ENCODE measurements at places on chromosomes 6 and 20.

DNA sequence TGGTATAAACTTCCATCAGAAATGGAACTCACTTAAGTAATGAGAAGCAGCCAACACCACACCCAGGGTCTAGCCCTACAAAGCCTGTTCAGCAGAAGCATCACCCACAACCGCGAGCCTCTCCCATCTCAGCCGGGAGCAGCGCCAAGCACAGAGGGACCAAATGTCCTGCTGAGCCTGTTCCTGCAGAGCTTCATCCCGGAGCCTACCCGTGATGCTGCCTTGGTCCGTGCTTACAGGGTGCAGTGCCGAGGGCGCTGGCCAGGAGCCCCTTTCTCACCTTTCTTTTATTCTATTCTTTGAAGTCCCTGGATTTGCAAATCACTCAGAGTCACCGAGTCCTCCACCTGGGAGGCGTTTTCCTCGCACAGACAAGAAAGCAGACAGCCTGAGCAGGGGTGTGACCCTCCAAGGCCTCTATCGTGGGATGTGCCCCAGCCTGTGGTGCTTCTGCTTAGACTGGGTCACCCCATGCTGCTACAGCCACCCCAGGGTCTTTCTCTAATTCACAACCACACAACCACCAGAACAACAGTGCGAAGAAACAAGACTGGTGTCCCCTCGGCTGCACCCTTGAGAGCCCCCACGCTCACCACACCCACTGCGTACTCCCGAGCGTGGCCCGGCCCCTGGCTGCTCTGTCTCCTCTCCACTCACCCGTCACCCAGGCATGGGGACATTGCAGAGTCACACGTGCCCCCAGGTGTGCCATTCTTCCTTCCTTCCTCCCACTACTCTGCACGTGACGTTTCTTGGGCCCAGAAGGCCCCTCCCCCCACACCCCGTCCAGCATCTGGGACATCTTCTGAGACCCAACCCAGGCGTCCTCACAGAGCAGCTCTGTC is 92.2 kb upstream of the MPC1 start:
- no peak for DNase-seq

- no peak for DNase-seq
These were observed 250.4 kb downstream of the NKAIN2 start for GRCh38 chr6:124054034-124054433.

- no peak for DNase-seq
These were observed 96.4 kb downstream of the IRF4 start for GRCh38 chr6:487956-488355.

DNA sequence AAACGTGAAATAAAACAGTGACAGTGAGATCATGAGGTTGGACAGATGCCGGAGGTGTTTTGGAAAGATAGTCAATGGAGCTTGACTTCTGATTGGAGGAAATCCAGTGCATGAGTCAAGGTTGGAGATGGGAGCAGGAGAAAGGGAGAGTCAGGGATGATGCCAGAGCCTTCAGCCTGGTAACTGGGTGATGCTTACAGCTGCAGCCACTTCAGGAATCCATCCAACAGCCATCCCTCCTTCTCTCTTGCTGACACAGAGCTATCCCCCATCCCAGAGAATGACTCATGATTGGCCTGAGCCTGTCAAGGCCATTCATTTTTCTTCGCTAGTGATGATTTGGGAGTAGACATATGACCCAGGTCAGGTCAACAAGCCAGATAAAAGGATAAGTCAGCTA is 112.8 kb downstream of the SAMD5 start:
- no peak for DNase-seq

- no peak for DNase-seq
These were observed 92.7 kb downstream of the SASH1 start for GRCh38 chr6:148435386-148435785.

DNA sequence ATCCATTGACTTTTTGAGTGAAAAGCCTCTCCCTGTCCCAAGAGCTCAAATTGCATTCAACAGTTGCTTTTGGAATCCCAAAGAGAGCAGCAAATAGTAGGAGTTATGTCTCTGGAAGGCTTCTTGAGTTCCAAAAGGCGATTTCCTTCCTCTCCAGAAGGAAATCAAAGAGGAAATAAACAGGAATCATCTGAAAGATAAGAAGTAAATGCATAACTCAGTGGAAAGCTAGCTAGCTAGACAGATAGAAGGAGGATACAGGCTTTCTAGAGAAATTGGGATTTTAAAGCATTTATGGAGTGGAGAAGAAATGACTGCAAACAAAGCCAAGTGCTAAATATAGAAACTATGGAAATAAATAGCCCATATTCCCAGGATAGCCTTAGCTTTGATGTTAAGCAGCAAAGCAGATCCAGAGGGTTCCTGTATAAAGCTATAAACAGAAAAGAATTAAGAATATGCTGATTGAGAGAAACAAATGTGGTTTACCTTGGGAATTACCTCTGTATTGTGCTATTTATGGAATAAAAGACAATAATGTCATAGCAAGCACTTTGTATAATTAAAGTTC is 214.7 kb downstream of the PLCB1 start:
- DNase-seq = no peak

DNA sequence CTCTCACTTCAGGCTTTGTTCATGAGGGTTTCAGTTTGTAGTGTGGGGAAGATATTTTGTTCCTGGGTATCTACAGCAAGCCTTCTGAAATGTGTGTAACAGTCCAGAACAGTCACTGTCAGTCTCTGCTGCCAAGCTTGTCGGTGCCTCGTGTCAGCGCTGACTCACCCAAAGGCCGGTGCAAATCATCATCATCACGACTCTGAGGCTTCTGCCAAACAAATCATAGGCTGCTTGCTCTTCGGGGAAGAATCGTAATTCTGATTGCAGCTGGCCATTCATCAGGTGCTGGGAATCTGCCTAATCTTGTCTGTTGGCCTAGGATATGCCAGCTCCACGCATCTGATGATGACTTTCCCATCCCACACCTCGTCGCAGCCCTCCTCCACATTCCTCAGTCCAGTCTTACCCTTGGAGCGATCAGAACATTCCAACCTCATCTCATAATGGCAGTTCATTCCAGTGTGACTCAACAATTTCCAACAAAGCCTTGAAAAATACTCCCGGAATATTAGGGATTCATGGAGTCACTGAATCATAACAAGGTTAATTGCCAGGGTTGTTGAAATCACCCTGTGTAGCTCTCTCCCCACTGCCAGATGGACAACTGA is 40.9 kb downstream of the ALDH8A1 start:
- DNase-seq = no peak

DNA sequence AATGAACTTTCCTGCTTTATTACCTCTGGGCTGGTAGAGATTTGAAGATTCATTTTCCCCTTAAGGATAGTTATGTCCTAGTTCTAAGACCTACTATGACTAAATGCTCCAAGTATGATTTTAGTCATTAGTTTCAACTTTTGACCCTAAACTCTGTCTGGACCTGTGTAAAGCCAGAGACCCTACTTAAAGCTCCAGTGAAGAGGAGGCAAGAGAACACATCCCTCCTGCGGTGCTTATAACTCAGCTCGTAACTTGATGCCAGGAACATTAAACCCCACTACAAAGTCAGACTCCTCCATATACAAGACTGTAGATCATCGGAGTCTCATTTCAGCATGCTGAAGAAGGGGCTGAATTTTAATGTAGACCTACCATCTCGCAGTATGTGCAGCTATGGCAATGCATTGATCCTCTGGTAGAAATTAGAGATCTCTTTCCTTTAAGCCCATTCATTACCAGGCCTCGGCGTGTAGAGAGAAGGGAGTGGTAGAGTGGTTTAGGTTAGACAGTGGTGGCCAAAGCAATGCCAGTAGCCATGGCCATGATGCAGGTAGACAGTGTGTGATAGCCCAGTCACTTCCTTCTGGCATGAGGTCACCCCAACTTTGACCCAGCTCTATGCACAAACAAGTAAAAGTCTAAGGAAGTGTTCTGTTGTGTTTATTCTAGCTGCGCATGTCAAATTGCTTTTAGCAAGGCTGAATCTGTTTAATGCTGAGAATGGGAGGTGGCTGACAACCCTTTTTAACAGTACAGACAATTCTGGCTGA is 34.8 kb upstream of the MYB start:
- no peak for DNase-seq

GRCh38 chr6:22067122-22067521 is 229.7 kb downstream of the PRL start:
- no peak for DNase-seq

DNA sequence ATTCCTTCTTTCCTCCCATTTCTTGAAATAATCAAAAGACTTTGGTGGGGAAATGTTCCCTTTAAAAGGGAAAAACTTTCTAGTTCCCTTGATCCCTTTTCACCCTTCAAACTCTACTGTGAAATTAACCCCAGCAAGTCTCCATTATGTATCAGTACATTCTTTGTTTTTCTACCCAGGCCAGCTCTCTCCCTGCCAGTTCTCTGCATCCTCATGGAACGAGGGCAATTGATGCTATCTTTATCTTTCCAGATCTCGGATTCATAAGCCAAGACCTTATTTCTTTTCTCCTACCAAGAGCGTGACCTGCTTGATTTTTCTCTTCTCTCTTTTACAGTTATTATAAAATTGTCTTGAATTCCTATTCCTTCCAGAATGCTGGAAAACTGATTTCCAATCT is 75.8 kb downstream of the ADGRB3 start:
- DNase-seq = no peak

DNA sequence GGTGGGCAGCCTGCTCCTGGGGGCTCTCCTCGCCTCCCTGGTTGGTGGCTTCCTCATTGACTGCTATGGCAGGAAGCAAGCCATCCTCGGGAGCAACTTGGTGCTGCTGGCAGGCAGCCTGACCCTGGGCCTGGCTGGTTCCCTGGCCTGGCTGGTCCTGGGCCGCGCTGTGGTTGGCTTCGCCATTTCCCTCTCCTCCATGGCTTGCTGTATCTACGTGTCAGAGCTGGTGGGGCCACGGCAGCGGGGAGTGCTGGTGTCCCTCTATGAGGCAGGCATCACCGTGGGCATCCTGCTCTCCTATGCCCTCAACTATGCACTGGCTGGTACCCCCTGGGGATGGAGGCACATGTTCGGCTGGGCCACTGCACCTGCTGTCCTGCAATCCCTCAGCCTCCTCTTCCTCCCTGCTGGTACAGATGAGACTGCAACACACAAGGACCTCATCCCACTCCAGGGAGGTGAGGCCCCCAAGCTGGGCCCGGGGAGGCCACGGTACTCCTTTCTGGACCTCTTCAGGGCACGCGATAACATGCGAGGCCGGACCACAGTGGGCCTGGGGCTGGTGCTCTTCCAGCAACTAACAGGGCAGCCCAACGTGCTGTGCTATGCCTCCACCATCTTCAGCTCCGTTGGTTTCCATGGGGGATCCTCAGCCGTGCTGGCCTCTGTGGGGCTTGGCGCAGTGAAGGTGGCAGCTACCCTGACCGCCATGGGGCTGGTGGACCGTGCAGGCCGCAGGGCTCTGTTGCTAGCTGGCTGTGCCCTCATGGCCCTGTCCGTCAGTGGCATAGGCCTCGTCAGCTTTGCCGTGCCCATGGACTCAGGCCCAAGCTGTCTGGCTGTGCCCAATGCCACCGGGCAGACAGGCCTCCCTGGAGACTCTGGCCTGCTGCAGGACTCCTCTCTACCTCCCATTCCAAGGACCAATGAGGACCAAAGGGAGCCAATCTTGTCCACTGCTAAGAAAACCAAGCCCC is 16.0 kb downstream of the SLC2A10 start:
- DNase-seq = no peak

GRCh38 chr6:150025201-150025917 is at the start of gene RAET1L:
Gene RAET1L, minus strand, starts transcription at chr6:150025532. Its CDS starts 61 bp downstream, at chr6:150025471.
- no peak for DNase-seq

DNA sequence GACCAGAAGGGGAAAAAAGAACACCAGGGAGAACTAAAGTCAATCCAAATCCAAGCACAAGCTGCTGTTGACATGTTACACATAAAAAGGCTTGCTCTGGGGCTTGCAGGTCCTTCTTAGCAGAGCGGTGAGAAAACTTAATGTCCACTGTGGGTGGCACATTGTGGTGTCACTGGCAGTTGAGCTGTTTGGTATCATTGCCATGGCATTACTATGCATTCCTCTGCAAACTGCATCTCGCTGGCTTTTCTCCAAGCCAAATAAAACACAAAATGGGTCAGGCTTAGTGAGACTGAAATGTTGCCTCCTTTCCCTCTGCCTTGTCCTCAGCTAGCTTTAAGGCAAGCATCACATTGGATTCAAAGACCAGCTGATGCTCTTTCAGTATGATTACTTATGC is 40.9 kb downstream of the LY86 start:
- DNase-seq = no peak

- no peak for DNase-seq
These were observed 12.2 kb upstream of the TRPC4AP start for GRCh38 chr20:35104685-35105295.

GRCh38 chr6:21668795-21669194 is 75.2 kb downstream of the SOX4 start:
- DNase-seq = no peak

- no peak for DNase-seq
These were observed 711.1 kb downstream of the HDGFL1 start for GRCh38 chr6:23280437-23280836.

GRCh38 chr20:32600681-32601237 is 15.6 kb upstream of the NOL4L start:
- no peak for DNase-seq

GRCh38 chr20:34673412-34673811 is 3.5 kb downstream of the PIGU start:
- no peak for DNase-seq

DNA sequence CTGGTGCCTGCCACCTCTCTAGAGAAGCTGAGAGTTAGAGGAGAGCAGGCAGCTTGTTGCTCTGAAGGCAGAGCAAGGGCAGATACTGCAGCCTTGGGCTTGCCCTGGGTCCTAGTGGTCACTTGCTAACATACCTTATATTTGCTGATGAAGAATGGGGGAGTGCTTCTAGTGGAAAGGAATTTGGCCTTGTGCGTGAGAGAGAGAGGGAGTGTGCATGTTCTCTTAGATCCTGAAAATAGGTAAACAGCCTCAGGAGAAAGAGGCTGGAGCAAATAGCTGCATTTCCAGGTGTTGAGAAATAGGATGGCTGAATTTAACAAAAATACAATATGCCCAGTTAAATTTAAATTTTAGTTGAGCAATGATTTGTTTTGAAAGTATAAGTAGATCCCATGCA is 724.5 kb upstream of the FLRT3 start:
- no peak for DNase-seq

DNA sequence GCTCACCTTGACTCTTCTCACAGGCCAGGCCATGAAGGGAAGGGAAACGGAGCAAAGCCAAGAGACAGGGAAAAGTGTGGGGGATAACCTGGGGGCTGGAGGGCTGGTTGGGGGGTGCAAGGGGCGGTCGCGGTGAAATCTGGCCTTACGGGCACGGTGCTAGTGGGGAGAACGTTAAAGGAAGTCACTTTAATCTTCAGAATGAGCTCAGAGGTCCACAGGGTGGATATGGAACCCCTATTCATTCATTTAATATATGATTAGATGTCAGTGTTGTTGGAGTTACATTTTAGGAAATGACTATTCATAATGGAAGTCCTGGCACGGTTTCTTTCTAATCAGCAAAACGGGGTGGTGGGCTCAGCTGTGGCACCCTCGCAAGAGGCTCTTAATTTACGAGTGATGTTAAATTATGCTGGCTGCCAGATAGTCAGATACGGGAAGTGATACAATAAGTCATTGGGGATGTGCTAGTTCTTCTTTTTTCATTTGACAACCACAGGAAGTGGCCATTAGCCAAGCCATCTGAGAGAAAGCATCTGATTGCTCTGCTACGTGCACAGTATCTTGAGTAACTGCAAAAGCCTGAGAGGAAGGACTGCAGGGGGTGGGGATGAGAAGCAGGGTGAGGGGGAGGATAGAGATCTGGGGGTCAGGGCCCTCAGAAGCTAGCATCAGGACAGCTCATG is 253.0 kb downstream of the QKI start:
- peak; percentile 88 for DNase-seq

GRCh38 chr20:14521436-14521835 is 184.0 kb upstream of the FLRT3 start:
- DNase-seq = no peak

- DNase-seq = no peak
These were observed 210.1 kb upstream of the CNR1 start for GRCh38 chr6:88376197-88376596.

GRCh38 chr20:48352042-48352441 is 475.8 kb downstream of the PREX1 start:
- DNase-seq = no peak
